Vagina (tissue), 2 donors: ENCODE measurements at places on chromosomes 7 and 10. TPM values are rescaled to one million over a fixed set of nuclear protein-coding genes. Genes with fewer than 3 reads are reported as not detected.
A peak's percentile ranks its signal among the peaks of the same experiment; 100 is the strongest.

DNA sequence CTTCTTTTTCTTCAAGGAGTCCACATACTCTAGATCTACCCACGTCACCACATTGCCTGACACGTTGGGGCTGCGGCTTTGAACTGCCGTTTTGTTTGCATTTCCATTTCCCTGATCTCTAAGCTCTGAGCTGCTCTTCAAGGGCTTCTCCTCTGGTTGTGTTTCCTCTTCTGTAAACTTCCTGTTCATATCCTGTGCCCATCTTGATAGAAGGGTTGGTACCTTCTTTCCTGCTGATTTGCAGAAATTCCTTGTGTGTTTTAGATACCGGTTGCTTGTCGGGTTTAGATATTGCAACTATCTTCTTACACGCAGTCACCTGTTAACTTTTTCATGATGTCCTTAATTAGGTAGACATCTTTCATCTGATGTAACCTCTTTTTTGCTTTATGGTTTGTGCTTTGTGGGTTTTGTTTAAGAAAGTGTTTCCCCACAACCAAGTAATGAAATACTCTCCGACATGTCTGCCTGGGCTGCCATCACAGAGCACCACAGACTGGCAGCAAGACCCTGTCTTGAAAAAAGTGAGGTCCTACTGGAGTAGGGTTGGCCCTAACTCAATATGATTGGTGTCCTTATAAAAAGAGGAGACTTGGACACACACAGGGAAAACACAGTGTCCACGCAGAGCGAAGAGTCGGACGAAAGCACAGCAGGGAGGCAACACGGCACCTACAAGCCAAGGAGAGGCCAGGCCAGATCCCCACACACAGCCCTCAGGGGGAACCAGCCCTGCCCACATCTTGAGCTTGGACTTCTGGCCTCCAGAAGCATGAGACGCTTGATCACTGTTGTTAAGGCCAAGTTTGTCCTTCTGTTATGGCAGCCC is 99.1 kb upstream of the PDGFA start:
- H3K27me3 ChIP-seq: no peaks in the 10 kb centered on the region
- H3K27ac ChIP-seq: no peak overlapping the region

GRCh38 chr7:1425292-1426136 is 33.8 kb downstream of the MICALL2 start:
- DNase-seq: no peak
- H3K36me3 ChIP-seq: no peaks in the 10 kb centered on the region
- no peaks in the 10 kb centered on the region for H3K4me1 ChIP-seq
- no peak overlapping the region for H3K4me3 ChIP-seq

- no peak overlapping the region for H3K27ac ChIP-seq
- no peak overlapping the region for H3K4me3 ChIP-seq
- no peaks in the 10 kb centered on the region for H3K4me1 ChIP-seq
- no peaks in the 10 kb centered on the region for H3K36me3 ChIP-seq
Measured at GRCh38 chr7:70525991-70526390, 606.0 kb upstream of the GALNT17 start.

DNA sequence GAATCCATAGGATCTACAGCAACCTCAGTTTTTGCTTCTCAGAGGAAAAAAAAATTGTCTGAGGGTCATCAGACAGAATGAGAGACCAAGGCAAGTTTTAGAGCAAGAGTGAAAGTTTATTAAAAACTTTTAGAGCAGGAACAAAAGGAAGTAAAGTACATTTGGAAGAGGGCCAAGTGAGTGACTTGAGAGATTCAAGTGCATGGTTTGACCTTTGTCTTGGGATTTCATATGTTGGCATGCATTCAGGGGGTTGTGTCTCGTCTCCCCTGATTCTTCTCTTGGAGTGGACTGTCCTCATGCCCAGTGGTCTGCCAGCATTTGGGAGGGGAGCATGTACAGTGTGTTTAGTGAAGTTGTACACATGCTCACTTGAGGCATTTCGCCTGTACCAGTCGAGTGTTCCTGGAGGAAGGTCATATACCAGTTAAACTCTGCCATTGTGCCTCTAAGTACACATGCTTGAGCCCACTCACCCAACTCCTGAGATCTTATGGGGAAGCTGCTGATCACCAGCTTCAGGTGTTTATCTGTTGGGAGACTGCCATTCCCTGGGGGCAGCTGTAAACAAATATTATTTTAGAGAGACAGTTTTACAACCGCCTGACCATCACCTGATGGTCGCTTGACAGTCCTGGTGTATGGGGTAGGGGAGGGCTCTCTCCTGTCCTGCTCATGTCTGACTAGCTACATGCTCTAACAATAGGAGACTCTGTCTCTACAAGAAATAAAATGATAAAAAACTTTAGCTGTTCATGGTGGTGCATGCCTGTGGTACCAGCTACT is 109.4 kb downstream of the EEPD1 start:
- H3K4me3 ChIP-seq: no peak overlapping the region
- H3K27me3 ChIP-seq: no peaks in the 10 kb centered on the region
- no peak for DNase-seq
- peaks cover 76% of the 10 kb centered on the region for H3K4me1 ChIP-seq
- no peaks in the 10 kb centered on the region for H3K36me3 ChIP-seq
- H3K27ac ChIP-seq: peak overlapping the region; percentile 55

GRCh38 chr7:130872756-130873448 is 138.9 kb upstream of the KLF14 start:
- DNase-seq: no peak
- no peaks in the 10 kb centered on the region for H3K27me3 ChIP-seq
- no peaks in the 10 kb centered on the region for H3K36me3 ChIP-seq
- H3K4me1 ChIP-seq: peaks cover 31% of the 10 kb centered on the region

- H3K4me1 ChIP-seq: peaks cover 20% of the 10 kb centered on the region
- no peak overlapping the region for H3K4me3 ChIP-seq
- no peaks in the 10 kb centered on the region for H3K27me3 ChIP-seq
- H3K36me3 ChIP-seq: no peaks in the 10 kb centered on the region
Measured at GRCh38 chr7:80763289-80763688, 124.8 kb downstream of the CD36 start.

DNA sequence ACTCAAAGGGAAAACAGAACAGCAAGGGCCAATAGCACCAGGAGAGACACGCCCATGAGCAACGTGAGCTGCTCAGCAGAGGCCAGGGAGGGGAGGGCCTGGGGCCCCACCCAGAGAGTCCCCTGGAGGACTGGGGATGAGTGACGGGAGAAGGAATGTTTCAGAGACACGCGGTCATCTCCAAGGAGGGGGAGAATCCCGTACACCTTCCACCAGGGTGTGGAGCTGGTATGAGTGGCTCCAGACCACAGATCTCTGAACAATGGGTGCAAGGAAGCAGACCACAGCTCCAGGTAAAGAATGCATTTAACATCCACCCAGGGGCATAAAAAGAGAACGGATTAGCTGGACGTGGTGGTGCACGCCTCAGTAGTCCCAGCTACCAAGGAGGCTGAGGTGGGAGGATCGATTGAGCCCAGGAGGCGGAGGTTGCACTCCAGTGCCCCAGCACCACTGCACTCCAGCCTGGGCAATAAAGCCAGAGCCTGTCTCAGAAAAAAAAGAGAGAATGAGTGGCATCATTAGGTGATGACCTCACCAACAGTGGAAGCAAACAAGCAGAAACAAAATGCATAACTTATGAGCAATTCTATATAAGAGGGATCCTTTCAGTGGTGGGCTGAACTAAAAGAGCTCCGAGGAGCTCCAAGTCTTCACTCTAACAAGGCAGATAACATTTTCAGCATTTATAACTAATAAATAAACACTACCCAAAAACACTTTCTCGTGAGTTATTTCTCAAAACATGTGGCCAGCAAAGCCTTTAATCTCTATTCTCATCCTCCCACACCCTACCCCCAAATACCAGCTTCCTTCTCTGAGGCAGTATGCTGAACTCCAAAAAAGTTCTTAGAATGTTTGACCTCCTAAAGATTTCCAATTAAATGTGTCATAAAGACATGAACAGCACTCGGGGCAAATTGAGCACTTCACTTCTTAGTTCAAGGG is 12.5 kb downstream of the PSAP start:
- no peaks in the 10 kb centered on the region for H3K27me3 ChIP-seq
- H3K36me3 ChIP-seq: no peaks in the 10 kb centered on the region
- peak overlapping the region; percentile 71 for H3K27ac ChIP-seq
- H3K4me3 ChIP-seq: no peak overlapping the region
- peaks cover 94% of the 10 kb centered on the region for H3K4me1 ChIP-seq

GRCh38 chr7:91325726-91326125 is 61.5 kb downstream of the FZD1 start:
- DNase-seq: no peak
- H3K27me3 ChIP-seq: no peaks in the 10 kb centered on the region
- no peak overlapping the region for H3K27ac ChIP-seq
- no peaks in the 10 kb centered on the region for H3K36me3 ChIP-seq
- peaks cover 7% of the 10 kb centered on the region for H3K4me1 ChIP-seq
- no peak overlapping the region for H3K4me3 ChIP-seq

DNA sequence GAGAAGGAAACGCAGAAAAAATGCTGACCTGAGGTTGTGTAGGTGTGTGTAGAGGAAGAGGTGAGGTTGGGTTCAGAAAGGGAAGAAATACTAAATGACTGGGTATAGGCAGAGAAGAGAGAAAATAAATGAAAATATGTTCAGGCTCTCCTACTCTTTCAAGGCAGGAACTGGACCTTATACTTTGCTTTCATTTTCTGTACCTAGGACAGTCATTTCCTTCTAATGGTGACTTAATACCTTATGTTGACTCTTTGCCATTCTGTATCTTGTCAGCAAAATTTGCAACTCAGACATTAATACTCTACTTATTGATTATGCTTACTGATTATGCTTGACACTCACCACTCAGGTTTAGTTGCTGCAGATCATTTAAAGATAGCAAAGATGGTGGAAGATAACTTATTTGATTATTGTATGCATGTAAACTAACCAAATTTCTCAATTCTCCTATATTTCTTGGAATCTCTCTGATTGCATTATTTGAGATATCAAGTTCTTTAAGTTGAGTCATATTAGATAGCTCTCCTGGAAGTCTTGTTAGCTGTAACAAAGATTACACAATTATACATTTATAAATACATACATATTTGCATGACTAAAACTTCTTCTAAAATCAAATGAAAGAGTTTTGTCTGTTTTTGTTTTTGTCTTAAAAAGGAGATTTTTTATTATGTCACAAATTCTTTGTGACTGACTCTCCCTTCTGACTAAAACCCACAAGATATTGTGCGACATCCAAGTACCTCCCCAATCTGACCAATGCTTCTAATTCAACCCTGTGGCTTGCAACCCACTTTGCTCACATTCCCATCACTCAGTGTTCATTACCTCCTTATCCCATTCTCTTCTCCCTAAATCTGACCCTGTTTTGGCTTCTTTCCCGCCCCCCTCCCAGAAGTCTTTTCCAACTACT is 20.0 kb downstream of the LRRD1 start:
- H3K36me3 ChIP-seq: no peaks in the 10 kb centered on the region
- no peaks in the 10 kb centered on the region for H3K27me3 ChIP-seq
- H3K27ac ChIP-seq: peak overlapping the region; percentile 1
- H3K4me1 ChIP-seq: no peaks in the 10 kb centered on the region

DNA sequence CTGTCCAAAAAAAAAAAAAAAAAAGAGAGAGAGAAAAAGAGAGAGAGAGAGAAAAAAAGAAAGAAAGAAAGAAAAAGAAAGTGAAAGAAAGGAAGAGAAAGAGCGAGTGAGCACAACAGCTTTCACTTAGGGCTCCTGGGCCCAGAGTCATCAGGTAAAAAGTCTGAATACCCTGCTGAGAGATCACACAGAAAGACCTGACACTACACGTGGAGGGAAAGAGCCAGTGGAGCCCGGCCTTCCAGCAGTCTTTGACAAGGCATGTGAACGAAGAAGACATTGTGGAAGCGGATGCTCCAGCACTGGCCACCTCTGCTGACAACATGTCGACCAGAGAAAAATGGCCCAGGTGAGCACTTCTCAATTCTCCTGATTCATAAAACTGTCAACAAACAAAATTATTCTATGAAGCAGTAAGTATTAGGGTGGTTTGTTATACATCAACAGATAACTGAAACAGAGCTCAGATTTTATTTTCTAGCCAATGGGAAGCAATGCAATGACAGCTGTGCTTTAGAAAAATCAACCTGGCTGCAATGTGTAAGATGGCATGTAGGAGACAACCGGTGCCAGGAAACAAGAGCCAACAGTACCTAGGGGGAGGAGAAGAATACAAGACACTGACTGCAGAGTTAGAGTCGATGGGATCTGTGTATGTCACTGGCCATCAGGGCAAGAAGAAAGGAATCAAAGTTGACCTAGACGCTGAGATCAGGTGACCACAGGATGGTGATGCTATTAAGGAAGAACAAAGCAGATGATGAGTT is 4.4 kb downstream of the RNF216 start:
- no peak overlapping the region for H3K27ac ChIP-seq
- no peaks in the 10 kb centered on the region for H3K36me3 ChIP-seq
- H3K4me1 ChIP-seq: peaks cover 53% of the 10 kb centered on the region
- no peak overlapping the region for H3K4me3 ChIP-seq
- H3K27me3 ChIP-seq: no peaks in the 10 kb centered on the region

DNA sequence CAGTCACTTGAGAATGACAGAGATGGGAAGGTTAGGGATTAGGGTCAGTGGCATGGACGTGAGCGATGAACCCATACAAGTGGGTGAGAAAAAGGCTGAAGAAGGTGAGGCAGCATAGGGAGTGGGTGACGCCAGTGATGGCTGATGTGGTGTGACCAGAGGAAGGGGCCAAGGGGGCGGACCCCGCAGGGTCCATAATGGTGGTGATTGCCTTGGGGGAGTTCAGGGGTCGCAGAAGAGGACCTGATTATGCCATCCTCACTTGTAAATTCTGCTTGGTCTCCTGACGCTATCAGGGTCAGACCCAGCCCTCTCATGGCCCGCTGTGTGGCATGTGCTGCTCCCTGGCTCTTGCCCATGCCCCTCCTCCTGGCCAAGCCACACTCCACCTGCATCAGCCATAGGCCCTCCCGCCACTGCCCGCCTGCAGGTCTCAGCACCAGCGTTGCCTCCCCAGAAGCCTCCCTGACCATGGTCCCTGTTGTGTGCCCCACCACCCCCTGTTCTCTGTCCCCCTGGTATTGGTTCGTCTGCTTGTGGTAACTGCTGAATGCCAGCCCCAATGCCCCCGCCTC is 235.7 kb downstream of the EBF3 start:
- H3K27ac ChIP-seq: no peak overlapping the region
- H3K36me3 ChIP-seq: no peaks in the 10 kb centered on the region
- no peaks in the 10 kb centered on the region for H3K27me3 ChIP-seq
- peak; percentile 88 for DNase-seq
- no peak overlapping the region for H3K4me3 ChIP-seq
- no peaks in the 10 kb centered on the region for H3K4me1 ChIP-seq

GRCh38 chr10:112716076-112716475 is 234.0 kb upstream of the TCF7L2 start:
- H3K4me1 ChIP-seq: no peaks in the 10 kb centered on the region
- H3K4me3 ChIP-seq: no peak overlapping the region
- H3K36me3 ChIP-seq: no peaks in the 10 kb centered on the region
- H3K27ac ChIP-seq: no peak overlapping the region

DNA sequence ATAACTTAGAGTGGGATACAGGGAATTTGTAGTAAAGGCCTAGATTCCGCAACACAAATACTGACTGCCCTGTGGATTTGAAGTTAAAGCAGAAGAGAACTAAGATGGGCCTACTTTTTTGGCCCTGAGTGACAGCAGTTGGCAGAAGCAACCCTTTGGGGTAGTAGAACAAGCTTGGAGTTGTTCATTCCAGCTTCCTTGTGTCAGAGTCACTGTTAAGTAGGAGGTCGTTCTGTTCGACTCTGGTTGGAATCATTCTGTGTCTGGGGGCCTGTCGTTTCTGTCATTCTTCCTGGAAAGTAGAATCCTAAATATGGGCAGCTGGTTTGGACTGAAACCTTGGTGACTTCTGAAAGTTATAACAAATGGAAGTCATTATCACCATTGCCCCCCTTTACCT is 865.9 kb downstream of the LRMDA start:
- H3K27me3 ChIP-seq: no peaks in the 10 kb centered on the region
- DNase-seq: no peak
- no peaks in the 10 kb centered on the region for H3K4me1 ChIP-seq
- no peak overlapping the region for H3K27ac ChIP-seq
- H3K4me3 ChIP-seq: no peak overlapping the region

ABCB4 gene
- total RNA-seq: 0.49 TPM

CDK14 gene
- 21.6 TPM for total RNA-seq

DYDC2 gene
- total RNA-seq: not detected

CDC14C gene
- not detected for total RNA-seq

ARF5 gene
- 137 TPM for total RNA-seq

IQUB gene
- total RNA-seq: 0.98 TPM

EXOC4 gene
- 99.2 TPM for total RNA-seq
